Neural crest cell (in vitro differentiated cells): ENCODE measurements at places on chromosomes 1 and 21.

GRCh38 chr21:40472013-40472412 lies 374.9 kb downstream of the DSCAM start:
- no peak overlapping the region for H3K4me3 ChIP-seq
- DNase-seq, result no peak
- no peak overlapping the region for H3K27ac ChIP-seq
- no peaks in the 10 kb centered on the region for H3K4me1 ChIP-seq
- peaks cover 2% of the 10 kb centered on the region for H3K27me3 ChIP-seq

GRCh38 chr1:78560811-78561210 lies 59.4 kb upstream of the IFI44L start:
- DNase-seq, result no peak
- H3K36me3 ChIP-seq, result peaks cover 5% of the 10 kb centered on the region
- H3K27me3 ChIP-seq, result peaks cover 8% of the 10 kb centered on the region
- H3K4me3 ChIP-seq, result no peak overlapping the region
- H3K4me1 ChIP-seq, result no peaks in the 10 kb centered on the region
- H3K27ac ChIP-seq, result no peak overlapping the region

GRCh38 chr1:3398396-3399140 lies 55.9 kb upstream of the ARHGEF16 start:
- H3K36me3 ChIP-seq, result peaks cover 2% of the 10 kb centered on the region
- no peak overlapping the region for H3K4me3 ChIP-seq
- peaks cover 16% of the 10 kb centered on the region for H3K4me1 ChIP-seq
- H3K27ac ChIP-seq, result no peak overlapping the region
- peaks cover 24% of the 10 kb centered on the region for H3K27me3 ChIP-seq
- DNase-seq, result no peak

DNA sequence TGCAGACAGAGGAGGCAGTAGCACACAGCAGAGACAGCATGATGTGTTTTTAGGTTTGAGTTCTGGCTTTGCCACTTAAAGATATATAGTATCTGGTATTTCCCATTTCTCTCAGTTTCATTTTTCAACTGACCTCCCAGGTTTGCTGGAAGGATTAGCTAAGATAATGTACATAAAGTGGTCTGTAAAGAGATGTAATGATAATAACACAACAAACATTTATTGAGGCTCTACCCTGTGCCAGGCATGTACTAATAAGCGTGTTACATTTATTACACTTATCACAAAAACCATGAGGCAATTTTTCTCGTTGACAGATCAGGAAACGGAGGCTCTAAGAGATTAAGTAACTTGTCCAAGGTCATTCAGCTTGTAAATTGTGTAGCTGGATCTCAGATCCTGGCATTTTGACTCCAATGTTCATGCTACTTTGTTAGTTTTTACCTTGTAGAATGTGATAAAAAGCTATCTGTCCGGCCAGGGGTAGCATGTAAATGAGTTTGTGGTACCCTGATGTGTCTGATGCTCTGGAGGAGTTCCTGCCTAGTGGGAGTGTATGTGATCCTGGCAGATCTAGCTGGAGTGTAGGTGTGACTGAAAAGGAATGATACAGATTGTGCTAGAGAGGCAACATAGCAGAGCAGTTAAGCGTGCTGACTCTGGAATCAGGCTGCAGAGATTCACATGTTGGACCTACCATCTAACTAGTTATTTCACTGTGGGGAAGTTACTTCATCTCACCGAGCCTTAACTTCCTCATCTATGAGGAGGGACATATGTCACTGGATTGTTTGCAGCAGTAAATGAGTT lies 146.6 kb downstream of the VPS13D start:
- no peak overlapping the region for H3K27ac ChIP-seq
- no peaks in the 10 kb centered on the region for H3K27me3 ChIP-seq
- DNase-seq, result no peak
- peaks cover 19% of the 10 kb centered on the region for H3K36me3 ChIP-seq

- H3K27ac ChIP-seq, result no peak overlapping the region
- no peaks in the 10 kb centered on the region for H3K27me3 ChIP-seq
- H3K4me1 ChIP-seq, result no peaks in the 10 kb centered on the region
- no peak for DNase-seq
- peaks cover 3% of the 10 kb centered on the region for H3K36me3 ChIP-seq
These were observed 81.7 kb downstream of the DNM3 start for GRCh38 chr1:171922999-171923398.

DNA sequence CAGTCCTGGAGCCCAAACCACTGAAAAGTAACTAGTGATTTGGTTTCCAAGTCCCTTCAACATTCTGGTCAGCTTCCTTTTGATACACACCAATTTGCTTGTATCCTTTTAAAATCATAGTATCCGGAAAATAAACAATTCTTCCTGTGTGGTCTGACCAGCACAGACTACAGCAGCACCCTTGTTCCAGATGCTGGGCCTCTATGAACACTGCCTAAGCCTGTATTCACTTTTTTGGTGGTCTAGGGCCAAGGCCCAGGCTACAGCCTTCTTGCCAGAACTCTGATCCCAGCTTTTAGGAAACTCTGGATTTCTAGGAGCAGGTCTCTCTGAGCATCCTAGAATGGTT lies 801 bp upstream of the DDAH1 start:
- H3K36me3 ChIP-seq, result no peaks in the 10 kb centered on the region
- peaks cover 24% of the 10 kb centered on the region for H3K4me1 ChIP-seq
- no peak for DNase-seq

DNA sequence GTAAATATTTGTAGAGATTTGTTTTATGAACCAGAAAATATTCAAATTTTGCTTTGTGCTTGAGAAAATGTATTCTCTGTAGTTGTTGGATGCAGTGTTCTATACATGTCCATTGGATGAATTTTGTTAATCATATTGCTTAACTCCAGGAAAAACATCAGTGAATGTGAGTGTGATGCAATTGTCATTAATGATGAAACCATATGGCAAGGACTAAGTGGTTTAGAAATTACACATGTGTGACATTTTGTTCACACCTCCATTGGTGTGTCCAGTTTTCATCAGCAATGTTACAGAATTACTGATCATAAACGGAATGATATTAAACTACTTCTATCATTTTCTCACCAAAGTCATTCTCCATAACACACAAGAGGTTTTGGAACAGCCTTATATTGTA lies 151.8 kb upstream of the ST6GALNAC5 start:
- H3K4me1 ChIP-seq, result no peaks in the 10 kb centered on the region
- no peaks in the 10 kb centered on the region for H3K36me3 ChIP-seq
- H3K27ac ChIP-seq, result no peak overlapping the region
- H3K4me3 ChIP-seq, result no peak overlapping the region

DNA sequence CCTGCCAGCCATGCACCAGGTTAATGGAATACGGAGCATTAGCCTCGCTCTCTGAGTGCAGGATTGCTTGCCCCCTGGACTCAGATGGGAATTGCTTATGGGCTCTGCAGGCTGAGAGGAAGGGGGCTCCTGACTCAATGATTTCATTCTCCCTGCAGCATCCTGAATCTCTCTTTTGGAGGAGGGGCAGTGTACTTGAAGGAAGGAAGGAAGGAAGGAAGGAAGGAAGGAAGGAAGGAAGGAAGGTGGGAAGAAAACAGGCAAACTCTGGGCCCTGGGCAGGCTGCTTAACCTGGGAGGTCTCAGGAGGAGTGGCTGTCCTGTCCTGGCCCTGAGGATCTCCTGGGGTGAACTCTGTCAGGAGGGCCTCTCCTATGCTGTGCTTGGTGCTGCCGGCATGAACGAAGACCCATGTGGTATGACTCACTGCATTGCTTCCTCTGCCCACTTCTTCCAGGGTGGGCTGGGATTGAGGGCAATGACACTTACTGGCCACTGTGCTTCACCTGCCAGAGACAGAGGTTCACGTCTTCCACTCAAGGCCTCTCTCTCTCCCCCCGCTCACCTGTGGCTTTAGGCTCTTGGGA lies 257.1 kb upstream of the CSF3R start:
- no peak for DNase-seq
- H3K4me1 ChIP-seq, result peaks cover 4% of the 10 kb centered on the region
- H3K27me3 ChIP-seq, result peaks cover 28% of the 10 kb centered on the region
- H3K4me3 ChIP-seq, result no peak overlapping the region

DNA sequence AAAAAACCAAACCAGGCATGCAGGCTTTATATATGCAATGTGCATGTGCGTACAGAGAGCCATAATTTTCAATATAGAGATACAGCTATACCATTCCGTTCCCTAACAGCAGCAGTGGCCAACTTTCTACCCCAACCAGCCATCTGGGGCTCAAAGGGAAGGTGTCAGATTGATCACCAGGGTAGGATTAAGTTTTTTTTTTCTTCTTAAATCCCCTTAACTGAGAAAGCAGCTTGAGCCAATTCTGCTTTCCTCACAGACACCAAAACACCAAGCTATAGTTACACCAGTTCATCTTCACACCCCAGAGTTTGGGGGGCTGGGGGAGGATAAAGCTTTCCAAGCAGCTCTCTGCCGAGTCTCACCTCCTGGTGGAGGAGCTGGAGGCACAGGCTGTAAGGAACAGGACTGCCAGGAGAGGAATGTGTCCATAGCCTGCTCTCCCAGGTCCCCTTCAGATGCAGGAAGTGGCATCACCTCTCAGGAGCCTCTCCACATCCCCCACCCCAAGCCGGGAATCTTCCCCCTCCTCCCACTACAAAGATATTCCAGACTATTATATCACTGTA lies 87.9 kb downstream of the SSBP3 start:
- H3K4me3 ChIP-seq, result no peak overlapping the region
- peaks cover 68% of the 10 kb centered on the region for H3K4me1 ChIP-seq
- H3K27ac ChIP-seq, result no peak overlapping the region
- no peak for DNase-seq
- H3K27me3 ChIP-seq, result no peaks in the 10 kb centered on the region

DNA sequence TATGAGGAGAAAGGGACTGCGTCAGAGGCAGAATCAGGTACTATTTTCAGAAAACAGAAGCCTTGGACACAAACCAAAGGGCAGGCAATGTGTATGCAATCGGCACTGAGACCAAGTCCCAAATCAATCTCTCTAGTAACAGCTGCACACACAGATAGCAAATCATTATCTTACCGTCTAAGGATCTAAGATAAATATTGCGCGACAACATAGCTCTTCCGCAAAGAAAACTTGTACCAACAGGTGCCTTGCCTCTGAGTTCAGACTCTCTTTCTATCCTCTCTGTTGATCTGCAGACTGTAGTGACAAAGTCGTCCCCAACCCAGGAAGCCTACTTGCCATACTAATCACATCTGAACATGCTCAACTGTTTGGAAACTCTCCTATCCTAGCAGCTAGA lies 22.6 kb upstream of the SAMD13 start:
- peaks cover 4% of the 10 kb centered on the region for H3K36me3 ChIP-seq
- peaks cover 5% of the 10 kb centered on the region for H3K4me1 ChIP-seq
- no peak overlapping the region for H3K4me3 ChIP-seq
- no peak for DNase-seq
- H3K27ac ChIP-seq, result no peak overlapping the region

DNA sequence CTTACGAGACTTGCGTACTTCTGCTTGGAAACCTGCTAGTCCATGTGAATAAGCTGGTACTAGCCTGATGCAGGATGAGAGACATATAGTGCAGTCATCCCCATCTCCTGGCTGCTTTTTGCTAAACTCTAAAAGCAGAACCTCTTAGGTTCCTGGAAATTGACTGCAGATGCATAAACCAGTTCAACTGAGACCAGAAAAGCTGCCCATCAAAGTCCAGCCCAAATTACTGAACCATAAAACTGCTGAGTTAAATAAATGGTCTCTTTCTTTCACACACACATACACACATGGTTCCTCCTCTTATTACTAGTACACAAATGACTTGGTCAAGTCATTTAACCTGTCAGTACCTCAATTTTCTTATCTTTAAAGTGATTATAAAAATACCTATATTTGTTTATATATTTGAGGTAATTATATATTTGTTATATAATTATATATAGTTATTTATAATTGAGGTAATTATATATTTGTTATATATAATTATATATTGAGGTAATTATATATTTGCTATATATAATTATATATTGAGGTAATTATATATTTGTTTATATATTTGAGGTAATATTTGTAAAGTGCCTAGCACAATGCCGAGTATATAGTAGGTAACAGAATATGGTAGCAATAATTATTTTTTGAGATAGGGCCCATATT lies 25.2 kb upstream of the RABGAP1L start:
- H3K27ac ChIP-seq, result no peak overlapping the region
- no peak overlapping the region for H3K4me3 ChIP-seq
- H3K36me3 ChIP-seq, result no peaks in the 10 kb centered on the region
- H3K27me3 ChIP-seq, result no peaks in the 10 kb centered on the region

GRCh38 chr1:33878392-33878791 lies 14.5 kb downstream of the HMGB4 start:
- no peaks in the 10 kb centered on the region for H3K4me1 ChIP-seq
- peaks cover 37% of the 10 kb centered on the region for H3K27me3 ChIP-seq
- no peak overlapping the region for H3K4me3 ChIP-seq
